ENCODE measurements at places on chromosomes 13 and 19.

- no peak for DNase-seq
Measured at GRCh38 chr19:15453906-15454860, 4.4 kb upstream of the WIZ start.

GRCh38 chr19:8616861-8617260 is 6.3 kb upstream of the ADAMTS10 start:
- DNase-seq, result no peak

DNA sequence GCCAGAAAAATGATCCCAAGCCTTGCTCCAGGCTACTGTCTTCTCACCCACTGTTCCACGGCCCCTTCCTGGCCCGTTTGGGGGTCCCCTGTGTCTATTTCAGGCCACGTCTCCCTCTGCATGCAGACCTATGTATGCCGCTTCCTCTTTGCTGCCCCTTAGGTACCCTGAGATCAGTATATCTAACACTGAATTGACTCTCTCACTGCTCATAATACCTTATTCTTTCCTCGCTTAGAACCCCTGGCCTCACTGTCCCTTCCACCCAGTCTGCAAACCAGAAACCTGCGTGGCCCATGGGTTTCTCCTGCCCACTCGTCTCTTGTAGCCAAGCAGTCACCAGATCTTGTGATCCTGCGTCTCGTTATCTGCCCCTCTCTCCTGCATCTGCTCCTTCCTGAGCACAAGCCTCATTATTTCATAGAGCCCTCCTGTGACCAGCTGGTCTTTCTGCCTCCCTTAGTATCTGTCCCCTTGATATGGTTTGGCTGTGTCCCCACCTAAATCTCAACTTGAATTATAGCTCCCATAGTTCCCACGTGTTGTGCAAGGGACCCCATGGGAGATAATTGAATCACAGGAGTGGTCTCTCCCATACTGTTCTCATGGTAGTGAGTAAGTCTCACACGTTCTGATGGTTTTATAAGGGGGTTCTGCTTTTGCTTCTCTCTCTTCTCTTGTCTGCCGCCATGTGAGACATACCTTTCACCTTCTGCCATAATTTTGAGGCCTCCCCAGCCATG is 109.0 kb upstream of the RNF113B start:
- DNase-seq, result no peak

DNA sequence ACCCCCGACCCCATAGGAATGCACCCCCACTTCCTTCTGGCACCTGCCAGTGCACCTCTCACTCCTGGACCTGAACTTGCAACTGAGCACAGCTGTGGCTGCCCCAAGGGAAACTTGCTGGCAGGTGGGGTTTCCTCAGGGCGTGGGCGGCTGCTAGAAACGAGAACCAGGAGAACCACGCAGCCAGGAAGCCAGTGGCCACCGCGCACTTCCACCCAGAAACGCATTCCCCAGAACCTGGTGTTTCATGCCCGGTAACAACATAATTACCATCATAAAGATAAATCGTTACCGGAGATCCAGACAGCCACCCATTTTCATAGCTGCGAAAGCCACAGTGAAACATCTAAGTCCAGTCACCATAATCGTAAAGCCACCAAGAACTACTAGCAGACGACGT is 75.2 kb upstream of the C13orf46 start:
- DNase-seq, result no peak

DNA sequence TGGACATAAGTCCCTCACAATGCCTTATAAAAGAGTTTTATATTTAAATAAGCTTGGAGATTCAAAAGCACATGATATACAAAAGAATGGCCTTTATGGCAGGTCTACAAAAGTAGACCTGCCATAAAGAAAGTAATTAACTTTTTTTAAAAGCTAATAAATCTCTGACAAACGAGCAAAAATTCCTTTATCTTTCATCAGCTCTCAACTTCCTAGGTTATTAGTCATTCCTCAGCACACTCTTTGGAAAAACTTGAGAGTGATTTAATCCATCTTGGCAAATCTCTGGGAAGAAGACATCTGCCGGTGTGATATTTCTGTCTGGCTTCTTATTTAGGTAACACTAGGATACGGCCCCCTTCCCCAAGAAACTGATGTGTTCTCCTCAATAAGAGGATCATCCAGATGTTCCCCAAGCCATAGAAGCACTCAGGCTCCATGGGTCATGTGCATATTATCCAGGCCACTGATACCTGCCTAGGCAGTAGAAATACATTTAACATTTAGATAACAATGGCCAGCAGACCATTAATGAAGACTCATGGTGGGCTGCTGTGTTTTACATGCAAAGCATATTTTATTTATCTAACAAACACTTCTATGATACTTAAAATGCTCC is 372.7 kb downstream of the LIG4 start:
- DNase-seq, result no peak

GRCh38 chr13:33629605-33630360 is 188.2 kb upstream of the RFC3 start:
- DNase-seq, result no peak

- no peak for DNase-seq
Measured at GRCh38 chr13:44048326-44048725, 168.6 kb downstream of the LACC1 start.

Data from stimulated activated CD4-positive, alpha-beta T cell treated with anti-CD3 and anti-CD28 coated beads, Interleukin-1b, Interleukin-23, amount 100 ng/mL, for 1 hour (primary cell).